ENCODE measurements at places on chromosomes 1 and 21. TPM values are rescaled to one million over a fixed set of nuclear protein-coding genes. Genes with fewer than 3 reads are reported as not detected.

GRCh38 chr1:107525961-107526360 is 385.1 kb downstream of the NTNG1 start:
- H3K27ac ChIP-seq = no peak overlapping the region
- H3K4me1 ChIP-seq = no peaks in the 10 kb centered on the region
- no peak overlapping the region for H3K4me3 ChIP-seq
- no peak for DNase-seq
- no peaks in the 10 kb centered on the region for H3K27me3 ChIP-seq
- no peaks in the 10 kb centered on the region for H3K36me3 ChIP-seq

GRCh38 chr1:193404236-193404635 is 217.8 kb upstream of the B3GALT2 start:
- no peaks in the 10 kb centered on the region for H3K27me3 ChIP-seq
- H3K36me3 ChIP-seq = peaks cover 5% of the 10 kb centered on the region
- peaks cover 50% of the 10 kb centered on the region for H3K4me1 ChIP-seq
- DNase-seq = no peak

DNA sequence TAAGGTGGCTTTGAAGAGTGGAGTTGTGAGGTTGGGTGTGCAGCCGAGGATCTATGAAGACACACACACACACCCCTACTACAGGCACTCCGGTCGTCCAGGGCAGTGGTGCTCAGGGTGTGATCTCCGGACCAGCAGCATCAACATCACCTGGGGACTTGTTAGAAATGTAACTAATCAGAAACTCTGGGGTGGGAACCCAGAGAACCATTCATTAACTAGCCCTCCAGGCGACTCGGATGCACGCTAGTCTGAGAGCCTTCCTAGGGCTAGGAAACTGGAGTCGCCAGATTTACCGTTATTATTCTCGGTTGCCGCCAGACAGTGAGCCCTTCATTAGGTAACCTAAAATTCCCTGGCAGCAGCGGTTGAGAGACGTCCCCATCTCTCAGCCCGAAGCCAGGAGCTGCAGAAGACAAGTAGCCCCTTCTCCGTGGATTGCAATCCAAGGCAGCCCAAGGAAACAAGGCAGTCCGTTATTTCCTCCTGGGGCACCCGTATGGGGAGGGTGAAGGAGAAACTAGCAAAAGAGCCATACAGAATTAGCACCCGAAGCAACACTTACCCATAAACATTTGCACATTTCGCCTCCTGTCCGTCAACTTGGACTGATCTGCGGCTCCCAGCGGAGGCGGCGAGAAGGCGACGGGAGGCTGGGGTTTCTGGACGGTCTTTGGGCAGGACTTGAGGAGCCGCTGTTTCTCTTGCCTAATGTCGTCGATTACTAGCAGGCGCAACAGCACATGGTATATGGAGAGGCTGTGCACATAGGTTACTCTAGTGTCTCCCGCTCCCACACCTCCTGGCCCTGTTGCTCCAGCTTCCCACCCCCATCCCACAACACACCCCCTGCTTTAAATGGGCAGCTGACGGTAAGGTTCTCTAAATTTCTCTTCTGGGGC is 2.9 kb upstream of the CCN1 start:
- peak overlapping the region; percentile 76 for H3K4me3 ChIP-seq
- peaks cover 66% of the 10 kb centered on the region for H3K36me3 ChIP-seq
- peak; percentile 48 for DNase-seq
- H3K27ac ChIP-seq = peak overlapping the region; percentile 92
- H3K27me3 ChIP-seq = no peaks in the 10 kb centered on the region
- peaks cover 34% of the 10 kb centered on the region for H3K4me1 ChIP-seq

- H3K27me3 ChIP-seq = no peaks in the 10 kb centered on the region
- DNase-seq = no peak
- H3K36me3 ChIP-seq = no peaks in the 10 kb centered on the region
- H3K4me1 ChIP-seq = peaks cover 36% of the 10 kb centered on the region
- H3K27ac ChIP-seq = no peak overlapping the region
- H3K4me3 ChIP-seq = no peak overlapping the region
Observed at GRCh38 chr1:209412036-209412435, 171.5 kb upstream of the CAMK1G start.

DNA sequence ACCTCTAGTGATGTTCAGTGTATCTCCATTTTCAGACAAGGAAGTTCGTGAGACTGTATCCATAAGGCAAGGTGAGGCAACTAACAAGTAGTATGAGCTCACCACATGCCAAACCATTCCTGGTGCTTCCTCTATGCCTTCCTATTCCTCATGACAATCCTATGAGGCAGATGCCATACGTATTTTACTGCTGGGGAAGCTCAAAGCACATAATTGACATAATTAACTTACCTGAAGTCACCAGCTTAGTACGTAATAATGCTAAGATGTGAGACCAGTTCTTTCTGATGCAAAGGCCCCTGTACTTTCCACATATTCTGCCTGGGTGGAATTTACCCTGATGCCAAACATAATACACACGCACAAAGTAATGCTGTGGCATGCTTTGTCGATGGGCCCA is 83.6 kb upstream of the NFIA start:
- H3K27ac ChIP-seq = no peak overlapping the region
- H3K36me3 ChIP-seq = no peaks in the 10 kb centered on the region
- no peaks in the 10 kb centered on the region for H3K4me1 ChIP-seq
- H3K27me3 ChIP-seq = peaks cover 7% of the 10 kb centered on the region

GRCh38 chr1:231057410-231057809 is 17.4 kb upstream of the FAM89A start:
- H3K27me3 ChIP-seq = no peaks in the 10 kb centered on the region
- H3K4me1 ChIP-seq = peaks cover 33% of the 10 kb centered on the region
- DNase-seq = no peak
- H3K36me3 ChIP-seq = no peaks in the 10 kb centered on the region

DNA sequence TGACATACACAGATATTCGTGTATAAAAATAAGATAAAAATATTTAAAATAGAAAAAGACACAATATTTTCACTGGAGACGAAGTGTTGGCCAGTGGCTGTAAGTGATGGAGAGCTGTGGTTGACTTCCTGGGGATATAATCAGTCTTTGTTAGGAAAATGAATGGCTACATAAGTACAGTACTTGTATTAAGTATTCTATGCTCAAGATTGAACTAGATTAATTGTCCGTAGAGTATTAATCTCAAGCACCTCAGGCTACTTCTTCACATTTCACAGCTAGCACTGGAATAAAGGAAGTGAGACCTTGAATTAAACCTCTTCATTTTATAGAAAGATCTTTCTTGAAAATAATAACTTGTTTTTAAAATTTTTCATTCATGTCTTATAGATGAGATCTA is 39.0 kb upstream of the RGS5 start:
- DNase-seq = no peak
- H3K4me3 ChIP-seq = no peak overlapping the region
- no peaks in the 10 kb centered on the region for H3K4me1 ChIP-seq
- H3K27me3 ChIP-seq = no peaks in the 10 kb centered on the region

DNA sequence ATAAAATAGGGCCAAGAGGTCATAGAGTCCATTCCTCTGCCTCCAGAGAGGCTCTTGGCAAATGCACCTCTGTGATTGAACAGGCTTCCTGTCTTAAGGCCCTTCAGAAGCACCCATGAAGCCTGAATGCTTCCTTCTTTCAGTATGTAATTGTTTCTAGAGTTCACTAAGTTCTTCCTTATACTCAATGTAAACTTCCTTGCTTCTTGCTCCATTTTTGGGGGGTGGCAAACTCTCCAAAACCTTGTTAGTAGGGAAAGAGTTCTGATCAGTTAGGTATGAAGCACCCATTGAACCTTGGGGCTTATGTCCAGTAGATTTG is 102.3 kb upstream of the LPGAT1 start:
- H3K27ac ChIP-seq = no peak overlapping the region
- no peaks in the 10 kb centered on the region for H3K27me3 ChIP-seq
- peaks cover 16% of the 10 kb centered on the region for H3K4me1 ChIP-seq
- no peak for DNase-seq

GRCh38 chr1:39524591-39525365 is 33.3 kb downstream of the BMP8A start:
- no peaks in the 10 kb centered on the region for H3K4me1 ChIP-seq
- peaks cover 25% of the 10 kb centered on the region for H3K36me3 ChIP-seq
- no peak overlapping the region for H3K4me3 ChIP-seq
- no peaks in the 10 kb centered on the region for H3K27me3 ChIP-seq
- no peak for DNase-seq
- no peak overlapping the region for H3K27ac ChIP-seq

GRCh38 chr1:182955596-182956588 is 2.9 kb upstream of the SHCBP1L start:
- no peak overlapping the region for H3K4me3 ChIP-seq
- no peaks in the 10 kb centered on the region for H3K36me3 ChIP-seq
- H3K27me3 ChIP-seq = no peaks in the 10 kb centered on the region
- H3K4me1 ChIP-seq = no peaks in the 10 kb centered on the region
- no peak for DNase-seq
- no peak overlapping the region for H3K27ac ChIP-seq

DNA sequence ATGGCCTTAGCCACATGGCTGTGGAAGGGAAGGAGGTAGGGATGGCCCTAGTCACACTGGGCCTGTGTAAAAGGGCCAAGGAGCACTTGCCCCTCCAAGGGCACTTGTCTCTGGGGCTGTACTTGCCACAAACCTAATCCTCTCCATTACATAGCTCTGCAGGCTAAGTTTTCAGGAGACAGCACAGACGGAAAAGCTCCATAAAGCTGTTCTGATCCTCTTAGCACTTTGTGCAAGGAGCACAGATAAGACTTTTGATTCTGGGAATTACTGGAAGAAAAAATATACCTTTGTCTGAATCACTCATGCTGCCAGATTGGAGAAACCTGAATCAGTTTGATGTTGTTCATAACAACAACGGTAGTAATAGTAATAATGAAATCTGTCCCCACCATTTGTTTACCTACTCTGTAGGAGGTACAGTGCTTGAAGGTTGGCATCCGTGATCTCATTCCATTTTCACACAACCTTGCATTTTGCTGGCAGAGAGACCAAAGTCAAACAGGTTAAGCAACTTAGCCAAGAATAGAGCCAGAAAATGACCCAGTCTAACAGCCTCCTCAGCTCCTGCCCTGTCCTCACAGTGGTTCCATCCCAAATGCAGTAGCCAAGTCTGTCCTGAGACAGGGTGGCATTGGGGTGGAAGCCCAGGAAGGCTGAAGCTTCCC is 207.1 kb downstream of the ROR1 start:
- H3K27ac ChIP-seq = peak overlapping the region; percentile 77
- no peaks in the 10 kb centered on the region for H3K27me3 ChIP-seq
- DNase-seq = peak; percentile 64
- H3K4me1 ChIP-seq = peaks cover 57% of the 10 kb centered on the region

DNA sequence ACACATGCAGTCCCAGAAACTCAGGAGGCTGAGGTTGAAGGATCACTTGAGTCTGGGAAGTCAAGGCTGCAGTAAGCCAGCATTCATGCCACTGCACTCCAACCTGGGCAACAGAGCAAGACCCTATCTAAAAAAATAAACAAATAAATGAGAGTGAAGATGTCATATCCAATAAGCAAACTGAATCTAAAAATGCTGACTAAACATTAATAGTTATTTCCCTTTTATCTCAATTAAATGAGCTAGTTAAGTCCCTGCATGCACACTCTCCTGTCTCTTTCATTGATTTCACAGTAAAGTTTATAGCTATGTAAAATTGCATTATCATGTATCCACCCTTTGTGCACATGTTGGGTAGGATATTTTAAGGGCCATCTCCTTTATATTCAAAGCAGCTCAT is 81.1 kb upstream of the L1TD1 start:
- H3K36me3 ChIP-seq = peaks cover 7% of the 10 kb centered on the region
- H3K4me1 ChIP-seq = no peaks in the 10 kb centered on the region
- H3K27ac ChIP-seq = no peak overlapping the region
- H3K27me3 ChIP-seq = no peaks in the 10 kb centered on the region

- H3K4me3 ChIP-seq = peak overlapping the region; percentile 7
- peaks cover 15% of the 10 kb centered on the region for H3K36me3 ChIP-seq
- no peak overlapping the region for H3K27ac ChIP-seq
- peaks cover 21% of the 10 kb centered on the region for H3K4me1 ChIP-seq
- DNase-seq = peak; percentile 49
Observed at GRCh38 chr1:205456383-205456867, 580 bp upstream of the BLACAT1 start.

DNA sequence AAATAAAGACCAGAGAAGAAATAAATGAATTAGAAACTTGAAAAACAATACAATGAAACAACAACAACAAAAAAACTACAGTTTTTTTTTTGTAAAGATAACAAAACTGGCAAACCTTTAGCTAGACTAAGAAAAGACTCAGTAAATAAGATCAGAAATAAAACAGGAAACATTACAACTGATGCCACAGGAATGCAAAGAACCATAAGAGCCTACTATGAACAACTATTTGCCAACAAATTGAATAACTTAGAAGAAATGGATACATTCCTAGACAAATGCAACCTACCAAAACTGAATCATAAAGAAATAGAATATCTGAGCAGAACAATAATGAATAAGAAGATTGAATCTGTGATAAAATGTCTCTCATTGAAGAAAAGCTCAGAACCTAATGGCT is 742.0 kb downstream of the ADGRL2 start:
- H3K36me3 ChIP-seq = no peaks in the 10 kb centered on the region
- H3K27me3 ChIP-seq = no peaks in the 10 kb centered on the region
- no peak for DNase-seq
- no peak overlapping the region for H3K27ac ChIP-seq

DNA sequence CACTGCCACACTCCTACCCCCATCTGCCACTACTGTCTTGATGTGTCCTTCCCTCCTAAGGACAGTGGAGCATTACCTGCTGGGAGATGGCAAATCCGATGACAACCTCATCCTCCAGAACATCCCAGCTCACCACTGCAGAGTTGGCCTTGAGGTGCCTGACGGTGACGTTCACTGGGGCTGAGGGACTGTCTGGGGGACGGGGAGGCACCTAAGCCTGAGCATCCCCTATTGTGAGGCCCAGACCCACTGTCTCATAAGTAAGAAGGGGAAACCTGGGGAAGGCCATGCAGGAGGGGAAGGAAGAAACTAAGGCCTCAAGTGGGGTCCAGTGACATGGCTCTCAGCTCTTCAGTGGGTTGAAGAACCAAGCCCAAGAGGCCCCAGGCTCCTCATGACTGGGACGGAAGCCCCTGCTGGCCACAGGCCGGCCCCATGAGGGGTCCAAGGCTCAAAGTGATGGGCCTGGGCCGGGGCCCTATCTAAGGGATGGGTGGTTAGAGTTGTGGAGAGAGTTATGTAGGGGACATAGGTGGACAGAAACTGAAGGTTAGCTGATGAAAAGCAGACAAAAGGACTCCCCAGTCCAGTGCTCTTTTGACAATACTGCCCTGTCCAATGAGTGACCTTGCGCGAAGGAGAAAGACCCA is 1.8 kb downstream of the FNDC5 start:
- no peak for DNase-seq
- peaks cover 46% of the 10 kb centered on the region for H3K27me3 ChIP-seq
- no peak overlapping the region for H3K4me3 ChIP-seq
- no peaks in the 10 kb centered on the region for H3K4me1 ChIP-seq

GRCh38 chr1:243623841-243624240 is 226.2 kb downstream of the AKT3 start:
- H3K27ac ChIP-seq = no peak overlapping the region
- no peaks in the 10 kb centered on the region for H3K4me1 ChIP-seq
- H3K4me3 ChIP-seq = no peak overlapping the region

GRCh38 chr1:119632841-119633240 is 15.2 kb downstream of the ZNF697 start:
- H3K4me3 ChIP-seq = no peak overlapping the region
- H3K36me3 ChIP-seq = no peaks in the 10 kb centered on the region
- H3K27ac ChIP-seq = no peak overlapping the region
- no peaks in the 10 kb centered on the region for H3K27me3 ChIP-seq

Gene ACBD6
- 73.6 TPM for total RNA-seq

Gene SLC35E2B
- total RNA-seq = 39.3 TPM

Gene GPA33
- not detected for total RNA-seq

Gene HYI
- 67.4 TPM for total RNA-seq

Gene C1orf141
- not detected for total RNA-seq

Gene PLEKHA6
- total RNA-seq = 94.9 TPM

Gene AGPAT3
- total RNA-seq = 61.2 TPM
